T-helper 1 cell (primary cell): ENCODE measurements at places on chromosomes 4 and X.

DNA sequence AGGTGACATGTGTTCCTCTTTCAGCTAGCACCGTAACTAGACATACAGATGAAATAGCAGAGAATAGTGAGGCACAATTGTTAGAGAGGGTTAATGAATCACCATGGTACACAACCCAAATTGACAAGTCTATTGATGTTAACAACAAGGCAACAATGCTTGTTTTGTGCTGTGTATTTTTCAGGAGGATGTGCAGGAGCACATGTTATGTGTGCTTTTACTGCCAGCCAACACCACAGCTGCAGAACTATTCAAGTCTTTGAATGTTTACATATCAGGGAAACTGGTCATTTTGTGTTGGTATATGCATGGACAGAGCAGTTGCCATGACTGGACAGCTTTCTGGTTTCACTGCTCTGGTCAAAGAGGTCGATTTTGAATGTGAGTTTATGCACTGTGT, 32.8 kb downstream of the STBD1 start:
- DNase-seq: no peak

GRCh38 chr4:38675146-38676121, 11.4 kb downstream of the KLF3 start:
- DNase-seq: peak; percentile 80

- no peak for DNase-seq
Measured at GRCh38 chr4:105192474-105192873, 45.8 kb downstream of the TET2 start.

DNA sequence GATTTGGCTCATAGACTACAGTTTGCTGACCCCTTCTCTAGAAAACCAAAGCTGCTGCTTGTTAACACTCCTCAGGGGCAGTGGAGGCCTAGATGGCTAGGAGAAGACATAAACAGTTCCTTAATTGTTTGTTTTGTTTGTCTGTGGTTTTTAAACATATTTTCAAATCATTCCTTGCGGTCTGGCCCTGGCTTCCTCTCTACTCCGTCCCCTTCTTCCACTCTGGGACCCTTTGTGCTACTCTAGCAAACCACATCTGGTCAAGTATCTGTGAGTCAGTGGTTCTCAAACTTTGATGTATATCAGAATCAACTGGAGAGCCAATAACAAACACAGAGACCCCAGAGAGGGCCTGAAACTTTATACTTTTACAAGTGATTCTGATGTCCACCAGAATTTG, 36.1 kb downstream of the FRMPD4 start:
- DNase-seq: no peak

- no peak for DNase-seq
Measured at GRCh38 chrX:76127341-76127740, 45.5 kb upstream of the PBDC1 start.

- DNase-seq: no peak
Measured at GRCh38 chr4:141215030-141215429, 5.7 kb upstream of the ZNF330 start.

DNA sequence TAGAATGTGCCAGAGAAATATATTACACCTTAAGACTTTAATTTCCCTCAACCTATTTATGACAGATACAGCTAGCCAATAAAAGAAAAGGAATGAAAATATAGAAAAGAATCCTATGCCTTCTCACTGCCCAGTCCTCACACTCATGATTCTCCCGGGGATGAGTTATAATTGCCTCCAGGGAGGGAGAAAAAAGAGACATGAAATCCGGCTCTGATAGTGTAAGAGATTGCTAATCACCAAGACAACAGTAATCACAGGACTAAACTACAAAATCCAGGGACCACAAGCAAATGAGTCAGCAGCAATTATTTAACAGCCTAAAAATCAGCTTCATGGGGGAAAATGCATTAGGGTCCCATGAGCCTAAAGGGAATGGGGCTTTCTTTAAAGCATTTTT, 95.9 kb upstream of the DUSP21 start:
- DNase-seq: no peak

- DNase-seq: no peak
Measured at GRCh38 chr4:120692964-120693363, 229.6 kb downstream of the PRDM5 start.

DNA sequence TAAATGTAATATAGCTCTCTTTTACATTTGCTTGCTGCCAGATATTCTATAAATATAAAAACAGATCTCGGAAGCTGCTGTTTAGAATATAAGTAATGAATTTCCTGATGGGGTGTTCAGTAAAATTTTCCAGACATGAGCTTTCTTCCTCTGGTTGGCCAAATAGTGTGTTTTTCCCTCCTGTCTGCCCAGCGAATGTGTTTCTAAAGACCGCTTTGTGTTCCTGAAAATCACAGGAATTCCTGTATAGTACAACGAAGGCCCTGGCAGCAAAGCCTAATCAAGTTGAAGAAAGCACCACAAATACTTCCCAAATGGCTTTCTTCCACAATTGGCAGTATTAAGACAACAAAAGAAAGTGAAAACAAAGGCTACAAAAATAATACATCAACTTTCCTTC, 494.1 kb downstream of the INPP4B start:
- no peak for DNase-seq

GRCh38 chr4:188495169-188495568, 355.9 kb downstream of the TRIML1 start:
- no peak for DNase-seq

GRCh38 chr4:45554423-45554822, 569.4 kb downstream of the GABRG1 start:
- no peak for DNase-seq

- DNase-seq: no peak
Measured at GRCh38 chr4:40401096-40401495, 66.0 kb downstream of the CHRNA9 start.

GRCh38 chrX:41050359-41050758, 34.9 kb upstream of the USP9X start:
- DNase-seq: no peak

- no peak for DNase-seq
Measured at GRCh38 chr4:184699941-184700340, 34.0 kb downstream of the CENPU start.

DNA sequence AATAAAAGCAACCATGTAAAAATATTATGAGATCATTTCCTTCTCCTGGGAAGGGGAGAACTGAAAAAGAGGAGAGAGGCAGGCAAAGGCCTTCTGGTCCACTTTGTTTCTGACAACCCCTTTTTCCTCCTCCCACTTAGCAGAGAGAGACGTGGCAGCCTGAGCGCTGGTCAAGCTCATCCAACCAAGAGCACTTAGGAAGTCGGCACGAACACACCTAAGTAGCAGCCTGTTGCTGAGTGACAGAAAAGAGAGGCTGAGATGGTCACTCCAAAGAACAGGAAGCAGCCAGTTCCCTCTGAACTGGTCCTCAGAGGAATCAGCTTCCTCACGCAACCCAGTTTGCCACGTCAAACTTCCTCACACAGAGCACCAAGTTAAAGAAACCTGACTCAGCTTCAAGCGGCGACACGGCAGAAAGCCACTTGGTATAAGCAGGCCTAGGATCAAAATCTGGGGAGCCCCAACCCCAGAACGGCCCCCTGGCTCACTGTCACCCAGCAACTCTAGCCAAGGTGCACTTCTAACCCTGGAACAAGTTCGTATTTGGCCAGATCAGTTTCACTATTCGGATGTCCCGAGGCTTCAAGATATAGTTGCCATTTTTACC, 861 bp downstream of the SEC24D start:
- peak; percentile 23 for DNase-seq

DNA sequence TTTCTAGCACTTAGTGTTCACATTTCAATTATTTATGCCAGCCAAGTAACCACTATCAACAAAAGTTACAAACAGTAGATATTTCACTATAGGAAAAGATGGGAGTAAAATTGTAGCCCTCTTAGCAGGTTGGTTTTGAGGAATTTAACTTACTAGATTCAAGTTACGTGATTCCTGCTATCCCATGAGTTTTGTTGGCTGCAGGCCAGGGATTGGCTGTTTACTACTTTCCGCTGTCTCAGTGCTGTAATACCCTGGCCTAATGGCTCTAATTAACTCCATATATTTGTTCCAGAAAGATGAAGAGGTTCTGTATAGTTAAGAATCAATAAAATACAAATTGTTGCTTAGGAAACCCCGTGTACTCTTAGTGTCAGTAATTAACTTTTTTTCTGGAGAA, 55.5 kb upstream of the MAGED1 start:
- no peak for DNase-seq

- no peak for DNase-seq
Measured at GRCh38 chr4:69656653-69657158, 3.7 kb upstream of the UGT2A1 start.

- DNase-seq: no peak
Measured at GRCh38 chr4:252065-252601, 53.1 kb downstream of the ZNF732 start.

DNA sequence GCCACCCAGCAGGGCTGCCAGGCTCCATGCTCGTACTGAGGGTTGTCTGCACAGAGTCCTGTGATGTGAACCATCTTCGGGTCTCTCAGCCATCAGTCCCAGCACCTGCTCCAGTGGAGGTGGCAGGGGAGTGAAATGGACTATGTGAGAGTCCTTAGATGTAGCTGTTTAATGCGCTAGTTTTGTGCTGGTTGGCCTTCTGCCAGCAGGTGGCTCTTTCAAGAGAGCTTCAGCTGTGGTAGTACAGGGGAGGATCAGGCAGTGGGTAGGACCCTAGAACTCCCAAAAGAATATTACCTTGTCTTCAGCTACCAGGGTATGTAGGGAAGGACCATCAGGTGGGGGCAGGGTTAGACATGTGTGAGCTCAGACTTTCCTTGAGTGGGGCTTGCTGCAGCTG, 1066.0 kb downstream of the GLUD2 start:
- DNase-seq: no peak

- DNase-seq: no peak
Measured at GRCh38 chr4:81648576-81649275, 177.0 kb upstream of the RASGEF1B start.

- no peak for DNase-seq
Measured at GRCh38 chr4:127155116-127155515, 477.6 kb upstream of the INTU start.

DNA sequence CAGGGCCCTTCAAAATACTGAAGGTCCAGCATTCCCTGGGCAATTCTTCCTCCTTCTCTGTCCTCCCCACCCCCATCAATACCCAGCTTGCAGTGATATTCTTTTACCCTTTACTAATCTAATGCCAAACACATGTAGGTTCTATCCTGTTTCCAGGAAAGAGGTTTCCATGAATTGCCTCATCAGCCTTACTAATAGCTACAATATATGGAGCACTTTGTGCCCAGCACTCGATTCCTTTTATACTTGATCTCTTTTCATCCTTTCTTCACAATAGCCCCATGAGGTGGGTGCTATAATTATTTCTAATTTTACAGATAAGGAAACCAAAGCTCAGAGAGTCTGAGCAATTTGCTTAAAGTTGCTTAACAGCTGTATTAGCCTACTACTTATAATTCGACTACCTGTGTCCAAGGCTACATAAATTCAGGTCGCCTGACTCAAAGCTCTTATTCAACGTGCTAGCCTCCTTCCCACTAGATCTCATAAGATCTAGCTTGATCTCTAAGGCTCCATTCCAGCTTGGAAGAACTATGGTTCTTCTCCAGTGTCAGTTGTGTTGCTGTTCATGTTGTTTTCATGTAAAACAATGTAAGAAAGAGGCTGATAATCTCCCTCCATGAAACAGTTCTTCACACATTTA, 229.6 kb upstream of the PGRMC2 start:
- DNase-seq: no peak

DNA sequence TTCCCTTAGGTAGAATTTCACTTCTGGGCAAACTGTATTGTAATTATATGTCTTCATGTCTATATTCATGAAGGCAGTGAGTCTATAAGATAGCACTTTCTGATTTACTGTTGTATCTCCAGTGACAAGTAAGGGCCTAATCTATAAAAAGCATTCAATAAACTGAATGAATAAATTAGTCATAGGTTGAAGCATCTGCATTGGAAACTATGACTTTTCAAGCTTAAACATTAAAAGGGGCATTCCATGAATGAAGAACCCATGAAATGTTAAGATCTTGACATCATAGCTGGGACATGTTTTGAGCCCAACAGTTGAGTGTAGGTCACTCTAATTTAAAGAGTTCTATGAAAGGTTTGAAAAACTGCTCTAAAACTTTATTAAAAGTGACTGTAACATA, 159.3 kb upstream of the LCORL start:
- DNase-seq: no peak

DNA sequence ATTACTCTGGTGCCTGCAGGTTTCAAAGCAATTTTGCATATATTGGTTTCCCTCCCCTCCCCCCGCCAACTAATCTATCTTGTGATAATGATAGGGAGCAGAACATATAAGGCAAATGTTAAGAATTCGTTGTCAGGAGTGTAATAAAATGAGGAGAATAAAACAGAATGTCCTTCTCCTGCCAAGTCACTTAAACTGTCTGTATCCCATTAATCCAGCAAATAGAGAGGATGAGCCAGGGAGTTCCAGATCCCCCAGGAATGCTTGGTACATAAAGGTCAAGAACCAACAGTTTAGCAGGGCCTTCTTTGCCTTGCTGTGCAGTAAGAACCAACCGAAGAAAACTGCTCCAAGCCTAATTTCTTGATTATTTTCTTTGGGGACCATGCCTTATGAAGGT, 141.4 kb downstream of the AMELX start:
- DNase-seq: no peak

- no peak for DNase-seq
Measured at GRCh38 chr4:176210101-176210500, 14.7 kb upstream of the SPATA4 start.

- DNase-seq: no peak
Measured at GRCh38 chrX:114635986-114636385, 52.1 kb downstream of the HTR2C start.

DNA sequence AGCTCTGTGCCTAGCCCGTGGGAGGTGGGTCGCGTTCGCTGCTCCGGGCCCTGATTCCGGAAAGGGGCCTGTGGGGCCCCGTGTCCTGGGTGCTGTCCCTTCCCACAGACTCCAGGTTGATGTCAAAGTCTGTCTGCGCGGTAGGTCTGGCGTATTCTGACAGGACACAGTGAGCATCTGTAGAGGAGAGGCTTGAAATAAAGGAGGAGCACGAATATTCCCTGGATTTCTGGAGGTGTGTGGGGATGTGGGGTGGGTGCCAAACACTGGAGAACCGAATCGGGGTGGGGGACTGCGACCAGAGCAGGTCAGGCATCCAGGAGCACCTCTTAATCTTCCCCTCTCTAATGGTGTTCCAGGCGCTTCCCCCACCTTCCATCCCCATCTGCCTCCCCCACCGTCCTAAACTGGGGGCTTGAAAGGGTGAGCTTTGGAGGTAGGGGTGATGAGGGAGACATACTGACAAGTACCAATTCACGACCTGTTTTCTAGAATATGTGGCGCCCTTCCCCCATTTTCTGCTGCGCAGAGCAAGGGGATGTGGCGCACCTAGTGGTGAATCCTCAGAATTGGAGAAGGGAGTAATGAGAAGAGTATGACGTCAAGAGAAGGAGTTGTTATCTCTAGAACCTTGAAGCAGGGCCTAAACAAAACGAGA, 877 bp downstream of the GPRASP1 start:
- peak; percentile 40 for DNase-seq

DNA sequence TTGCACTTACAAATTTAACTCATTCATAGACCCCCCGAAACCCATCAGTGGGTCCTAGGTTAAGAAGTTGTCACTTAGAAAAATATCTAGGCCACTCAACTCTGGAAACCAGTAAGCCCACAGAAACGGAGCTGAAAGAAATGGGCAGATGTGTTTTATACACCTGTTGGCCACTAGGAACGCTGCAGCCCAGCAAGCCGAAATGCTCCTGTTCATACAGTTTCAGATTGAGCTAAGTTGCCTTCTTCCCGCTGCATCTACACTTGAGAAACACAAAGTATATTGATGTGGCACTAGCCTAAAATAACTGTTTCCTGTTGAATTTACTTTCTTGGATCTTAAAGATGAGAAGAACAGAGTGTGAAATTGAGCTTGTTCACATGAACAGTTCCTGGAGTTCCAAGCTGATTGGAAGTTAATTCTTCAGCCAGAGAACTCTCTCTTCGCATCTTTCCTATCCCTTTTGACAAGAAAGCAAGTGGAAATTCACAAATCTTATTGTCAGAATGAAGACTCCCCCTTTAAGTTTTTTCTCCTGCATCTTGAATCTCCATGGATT, 174.1 kb downstream of the RBMX2 start:
- DNase-seq: no peak
